Stimulated activated CD8-positive, alpha-beta memory T cell treated with anti-CD3 and anti-CD28 coated beads, Interleukin-7, amount 100 ng/mL, for 1 hour (primary cell): ENCODE measurements at places on chromosomes 6 and 20.

GRCh38 chr20:60700728-60701127, 551.3 kb upstream of the CDH4 start:
- no peak for DNase-seq

GRCh38 chr6:134379599-134379998, 61.7 kb upstream of the SGK1 start:
- no peak for DNase-seq

DNA sequence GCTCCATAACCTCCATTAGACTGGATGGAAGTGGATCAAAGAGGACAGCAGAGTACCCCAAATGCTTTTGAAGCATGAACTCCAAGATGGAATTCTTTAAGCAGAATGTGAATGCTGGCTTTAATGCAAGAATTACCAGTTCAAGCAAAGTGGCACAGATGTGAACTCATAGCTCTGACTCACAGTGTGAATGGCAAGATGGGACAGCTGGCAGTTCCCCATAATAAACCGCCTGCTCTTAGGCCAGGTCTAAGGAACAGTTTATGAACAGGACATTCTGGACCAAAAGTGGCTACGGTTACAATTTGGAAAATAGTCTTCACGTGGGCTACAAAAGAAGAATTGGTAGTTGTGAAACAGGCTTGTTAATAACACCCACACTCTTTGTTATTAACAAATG, 76.5 kb downstream of the SPTLC3 start:
- DNase-seq = no peak

- no peak for DNase-seq
Measured at GRCh38 chr6:105886066-105886813, 199.9 kb upstream of the PRDM1 start.

DNA sequence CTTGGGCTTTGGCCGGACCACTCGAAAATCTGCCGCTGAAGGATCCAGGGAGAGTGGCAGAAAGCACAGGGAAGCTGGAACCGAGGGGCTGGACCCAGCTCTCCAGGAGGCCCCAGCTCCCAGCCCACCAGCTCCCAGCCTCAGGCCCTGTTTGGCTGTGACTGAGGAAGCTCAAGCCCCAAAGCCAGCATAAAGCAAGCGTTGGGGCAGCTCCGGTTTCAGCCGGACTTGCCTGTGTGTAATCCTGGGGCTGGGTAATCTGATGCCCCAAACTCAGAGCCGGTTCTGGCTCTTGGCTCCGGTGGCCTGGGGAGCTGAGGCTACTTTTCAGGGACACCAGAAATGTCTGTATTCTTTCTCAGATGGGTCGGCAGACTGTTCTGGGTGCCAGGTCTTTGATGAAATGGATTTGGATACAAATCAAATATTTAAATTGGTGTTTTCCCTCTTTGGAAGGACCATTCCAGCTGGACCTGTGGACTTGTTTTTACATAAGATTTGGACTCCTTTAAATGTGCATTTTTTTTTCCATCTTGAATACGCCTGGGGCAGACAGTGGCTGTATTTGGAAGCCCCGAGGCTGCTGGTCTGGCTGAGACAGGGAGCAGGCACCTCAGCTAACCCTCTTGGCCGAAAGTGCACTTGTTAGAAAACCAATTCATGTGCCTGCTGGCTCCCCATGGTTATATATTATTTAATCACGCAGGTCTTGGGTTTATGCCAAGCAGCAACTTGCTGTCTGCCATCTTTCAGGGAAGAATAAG, 29.7 kb downstream of the RPP40 start:
- DNase-seq = no peak
